ENCODE measurements at places on chromosomes 11 and 22. TPM values are rescaled to one million over a fixed set of nuclear protein-coding genes. Genes with fewer than 3 reads are reported as not detected.

Gene TMEM191C
- 1.4 TPM for total RNA-seq

Gene PGA3
- not detected for total RNA-seq

Gene PRR5L
- 18.2 TPM for total RNA-seq

Gene OR51A7
- not detected for total RNA-seq

Gene ART1
- not detected for total RNA-seq

Measured in activated CD8-positive, alpha-beta memory T cell treated with anti-CD3 and anti-CD28 coated beads for 36 hours (primary cell).